ENCODE measurements at places on chromosomes 6 and 20.
A peak's percentile ranks its signal among the peaks of the same experiment; 100 is the strongest.

GRCh38 chr6:135323202-135323668, 142.1 kb downstream of the MYB start:
- peak; percentile 68 for DNase-seq

DNA sequence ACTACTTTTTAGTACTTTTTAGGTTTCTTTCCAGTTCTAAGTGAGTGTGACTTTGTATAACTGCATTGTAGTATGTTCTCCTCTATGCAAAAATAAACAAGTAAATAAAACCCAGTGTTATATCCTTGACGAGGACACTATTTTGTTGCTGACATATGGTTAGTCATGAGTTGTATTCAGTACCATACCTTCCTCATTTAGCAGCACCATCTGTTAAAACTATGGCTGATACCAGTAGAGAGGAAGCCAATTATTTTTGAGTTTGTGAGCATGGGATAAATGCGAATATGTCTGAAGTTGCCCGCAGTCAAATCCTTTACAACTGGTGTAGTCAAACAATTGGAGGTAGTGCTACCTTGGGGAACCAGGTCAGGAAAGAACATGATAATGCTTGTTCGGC, 74.1 kb downstream of the CDKAL1 start:
- DNase-seq: no peak

- DNase-seq: no peak
Observed at GRCh38 chr20:62645613-62646012, 3.3 kb downstream of the SLCO4A1 start.

GRCh38 chr20:45087097-45087790, 13.7 kb downstream of the KCNS1 start:
- DNase-seq: no peak

DNA sequence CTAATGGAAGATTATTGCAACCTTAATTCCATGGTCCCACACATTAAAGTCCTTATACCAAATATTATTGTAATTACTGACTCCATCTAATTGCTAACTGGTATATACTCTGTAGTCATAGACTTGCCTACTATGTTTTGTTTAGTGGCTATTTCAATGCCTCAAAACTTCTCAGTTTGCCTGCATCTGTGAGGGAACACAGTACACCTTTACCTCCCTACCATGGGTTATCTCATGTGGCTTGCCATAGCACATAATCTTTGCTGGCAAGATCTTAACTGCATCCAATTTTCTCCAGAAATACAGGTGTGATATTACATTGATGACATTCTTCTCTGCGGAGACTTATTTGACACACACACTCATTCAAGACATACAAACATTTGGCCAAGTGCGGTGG, 107.1 kb upstream of the ZNF184 start:
- DNase-seq: no peak
